ENCODE measurements at places on chromosomes 7 and 10.

- no peak for DNase-seq
Measured at GRCh38 chr10:91271886-91272285, 51.4 kb downstream of the PCGF5 start.

- no peak for DNase-seq
Measured at GRCh38 chr7:151490456-151491105, 29.1 kb downstream of the RHEB start.

DNA sequence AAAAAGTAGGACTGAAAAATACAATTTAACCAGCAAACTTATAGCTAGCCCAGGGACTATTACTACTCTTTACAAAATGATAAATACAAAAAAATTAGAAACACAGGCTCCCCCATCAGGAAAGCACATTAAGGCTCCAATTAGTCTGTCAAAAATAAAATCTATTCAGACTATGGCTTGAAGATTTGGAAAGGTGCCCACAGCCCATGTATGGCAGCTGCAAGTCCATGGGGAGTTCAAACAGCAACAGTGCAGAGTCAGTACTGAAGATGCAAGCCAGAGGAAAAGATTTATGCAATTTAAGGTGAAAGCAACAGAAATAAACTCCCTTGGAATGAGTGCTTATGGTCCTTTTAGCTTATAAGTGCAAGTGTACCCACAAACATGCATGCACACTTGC lies 29.7 kb downstream of the IMMP2L start:
- no peak for DNase-seq

DNA sequence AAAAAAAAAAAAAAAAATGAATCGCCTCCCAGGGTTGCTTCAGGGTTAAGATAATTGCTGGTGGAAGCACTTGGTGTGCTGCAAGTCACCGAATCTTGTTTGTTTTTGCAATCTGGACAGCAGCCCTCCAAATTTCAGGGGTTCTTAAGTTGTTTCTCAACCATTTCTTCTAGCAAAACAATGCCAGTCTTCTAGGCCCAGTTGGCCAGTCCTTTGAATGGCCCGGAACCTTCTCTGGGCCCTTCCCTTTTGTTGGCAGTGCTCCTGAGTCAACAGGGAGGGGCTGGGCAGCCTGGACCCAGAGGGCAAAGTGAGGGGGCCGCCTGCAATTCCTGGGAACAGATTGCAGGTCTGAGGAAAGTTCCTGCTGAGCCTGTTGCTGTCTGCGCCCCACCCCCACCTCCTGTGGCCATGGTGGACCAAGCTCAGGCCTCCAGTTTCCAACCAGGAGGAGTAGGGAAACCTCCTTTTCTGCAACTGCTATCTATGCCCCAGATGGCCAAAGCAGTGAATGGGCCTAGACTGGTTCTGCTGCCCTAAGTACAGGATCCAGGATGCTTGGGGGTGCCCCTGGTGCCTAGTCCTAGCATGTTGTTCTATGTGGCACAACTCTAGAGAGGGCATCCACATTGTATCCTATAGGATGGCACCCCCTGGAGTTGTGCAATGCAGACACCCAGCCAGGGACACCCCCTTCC lies 31.4 kb upstream of the PDCD4 start:
- peak; percentile 40 for DNase-seq

DNA sequence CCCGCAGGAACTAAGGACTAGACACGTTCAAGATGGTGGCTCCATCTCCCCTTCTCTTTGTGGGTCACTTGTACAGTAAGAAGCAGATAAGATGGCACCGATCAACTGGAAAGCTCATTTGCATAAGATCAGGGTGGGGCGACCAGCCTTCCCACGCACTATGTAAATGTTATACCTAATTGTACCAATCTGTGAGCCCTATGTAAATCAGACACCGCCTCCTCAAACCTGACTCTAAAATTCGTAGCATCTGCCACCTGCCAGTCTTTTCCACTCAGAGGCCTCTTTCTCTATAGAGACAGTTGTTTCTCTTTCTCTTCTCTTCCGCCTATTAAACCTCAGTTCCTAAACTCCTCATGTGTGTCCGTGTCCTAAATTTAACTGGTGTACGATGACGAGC lies 324.5 kb downstream of the PHF14 start:
- no peak for DNase-seq

DNA sequence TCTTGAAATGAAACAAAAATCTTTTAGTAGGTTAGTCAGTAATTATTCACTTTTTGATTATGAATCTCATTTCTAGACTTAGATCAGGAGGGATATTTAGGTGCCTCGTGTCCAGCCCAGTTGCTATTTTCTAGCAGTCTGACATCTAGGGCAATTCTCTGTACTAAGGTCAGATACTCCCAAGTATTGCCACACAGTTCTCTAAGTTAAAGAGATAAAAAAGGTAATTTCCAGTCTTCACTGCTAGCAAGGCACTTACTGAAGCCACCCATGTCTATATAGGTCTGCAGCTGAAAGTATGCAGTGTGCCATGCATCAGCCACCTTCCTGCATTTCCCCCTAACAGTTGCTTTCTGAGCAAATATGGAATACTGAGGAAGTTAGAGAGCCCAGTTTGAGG lies 83.4 kb downstream of the PON1 start:
- DNase-seq, result no peak

DNA sequence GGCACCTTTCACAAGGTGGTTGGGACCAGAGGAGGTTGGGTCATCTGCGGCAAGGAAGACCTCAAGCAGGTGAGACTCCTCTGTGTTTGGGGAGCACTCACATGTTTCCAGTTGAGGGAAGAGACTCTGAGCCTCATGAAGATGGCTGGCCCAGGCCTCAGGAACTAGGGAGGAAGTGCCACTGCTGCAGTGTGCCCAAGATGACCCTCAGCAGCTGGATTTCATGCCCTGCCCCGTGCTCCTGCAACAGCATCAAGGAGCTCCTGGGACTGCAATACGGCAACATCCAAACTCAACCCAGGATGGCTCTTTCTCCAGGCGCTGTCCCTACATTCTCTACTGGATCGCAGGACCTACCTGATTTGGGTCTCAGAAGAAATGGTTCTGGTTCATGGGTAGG lies 73.8 kb downstream of the GOLGA7B start:
- no peak for DNase-seq

GRCh38 chr7:111053035-111053434 lies 37.9 kb upstream of the LRRN3 start:
- no peak for DNase-seq

GRCh38 chr7:103888603-103889153 lies 100.8 kb downstream of the RELN start:
- DNase-seq, result no peak

- no peak for DNase-seq
Measured at GRCh38 chr7:129053938-129054437, 923 bp downstream of the TNPO3 start.

DNA sequence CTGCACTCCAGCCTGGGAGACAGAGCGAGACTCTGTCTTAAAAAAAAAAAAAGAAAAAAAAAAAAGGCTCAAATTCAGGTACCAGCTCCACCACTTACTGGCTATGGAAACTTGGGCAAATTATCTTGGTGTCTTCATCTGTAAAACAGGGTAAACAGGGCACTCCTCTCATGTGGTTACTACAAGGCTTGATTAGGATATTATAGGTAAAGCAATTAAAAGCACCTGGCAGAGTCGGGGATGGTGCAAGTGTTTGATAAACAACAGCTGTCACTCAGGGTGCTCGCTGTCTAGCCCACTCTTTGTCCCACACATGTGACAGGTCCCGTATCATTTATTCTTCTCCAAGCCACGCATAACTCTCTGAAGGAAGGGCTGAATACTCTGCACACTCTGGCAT lies 96.9 kb downstream of the SORBS1 start:
- no peak for DNase-seq

- DNase-seq, result no peak
Measured at GRCh38 chr10:93656155-93656554, 43.8 kb downstream of the PDE6C start.

GRCh38 chr7:118132764-118133163 lies 51.2 kb upstream of the LSM8 start:
- DNase-seq, result no peak

DNA sequence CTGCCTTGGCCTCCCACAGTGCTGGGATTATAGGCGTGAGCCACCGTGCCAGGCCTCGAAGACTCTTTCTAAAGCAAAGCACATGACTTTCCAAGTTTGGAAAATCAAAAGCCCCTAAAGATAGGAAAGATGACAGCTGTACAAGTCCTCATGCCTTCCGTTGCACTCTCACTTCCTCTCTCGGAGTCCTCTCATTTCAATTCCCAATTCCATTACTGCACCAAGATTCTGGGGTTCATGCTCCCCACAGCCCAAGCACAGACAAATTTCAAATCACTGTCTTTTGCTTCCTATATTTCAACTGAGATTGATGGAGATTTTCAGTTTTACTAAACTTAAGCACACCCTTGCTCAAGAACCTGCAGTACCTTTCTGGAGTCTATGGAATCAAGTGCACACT lies 10.9 kb upstream of the PLAU start:
- DNase-seq, result no peak

DNA sequence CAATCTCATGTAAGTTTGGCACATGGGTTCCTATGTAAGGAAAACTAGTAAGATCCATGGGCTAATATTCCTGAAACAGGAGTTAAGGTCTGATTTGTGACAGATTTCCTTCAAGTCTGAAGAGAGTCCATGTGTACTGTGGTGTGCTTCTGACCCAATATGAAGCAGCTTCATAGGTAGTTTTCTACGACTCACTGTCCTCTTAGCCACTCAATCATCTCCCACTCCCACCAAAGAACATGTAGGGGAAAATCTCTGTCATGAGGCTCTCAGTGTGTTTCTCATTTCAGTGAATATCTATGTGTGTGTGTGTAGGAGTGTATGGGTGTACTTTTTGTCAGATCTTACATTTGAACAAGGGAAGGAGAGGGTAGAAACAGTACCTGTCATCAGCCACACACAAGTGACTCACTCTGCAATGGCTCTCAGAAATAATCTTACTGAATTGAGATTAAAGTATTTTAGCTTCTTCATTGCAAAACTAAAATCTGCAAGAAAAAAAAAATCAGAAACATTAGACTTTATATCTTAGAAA lies 31.1 kb downstream of the RELN start:
- DNase-seq, result no peak

DNA sequence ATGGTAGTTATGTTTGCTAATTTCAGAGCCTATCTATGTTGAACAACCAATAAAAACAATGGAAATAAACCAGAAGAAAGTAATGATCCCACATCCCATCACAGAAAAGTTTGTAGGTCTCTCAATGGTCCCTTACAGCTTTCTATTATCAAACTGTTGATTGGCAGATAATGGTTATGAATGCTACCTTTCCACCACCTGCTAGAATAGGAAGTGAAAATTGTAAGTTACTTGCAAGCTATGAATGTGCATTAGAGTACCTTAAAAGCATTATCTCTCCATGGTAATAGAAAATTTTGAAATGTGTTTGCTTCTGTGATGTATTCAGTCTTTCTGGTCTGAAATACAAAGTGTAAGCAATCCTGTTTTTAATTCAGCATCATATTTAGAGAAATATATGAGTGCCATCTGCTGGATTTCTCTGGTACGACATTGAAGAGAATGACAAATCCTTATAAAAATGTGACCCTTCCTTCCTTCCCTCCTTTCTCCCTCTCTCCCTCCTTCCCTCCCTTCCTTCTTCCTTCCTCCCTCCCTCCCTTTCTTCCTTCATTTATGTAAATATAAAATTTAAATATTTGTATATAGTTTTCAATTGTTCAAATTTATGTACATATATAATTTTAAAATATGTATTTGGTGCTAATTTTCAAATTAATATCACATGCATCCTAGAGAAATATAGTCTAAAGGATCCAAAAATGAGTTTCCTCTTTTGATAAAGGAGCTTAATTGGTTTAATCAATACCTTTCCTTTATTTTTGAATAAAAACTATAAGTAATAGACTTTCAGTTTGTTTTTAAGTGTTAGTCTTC lies 41.4 kb upstream of the PNLIPRP3 start:
- DNase-seq, result no peak

DNA sequence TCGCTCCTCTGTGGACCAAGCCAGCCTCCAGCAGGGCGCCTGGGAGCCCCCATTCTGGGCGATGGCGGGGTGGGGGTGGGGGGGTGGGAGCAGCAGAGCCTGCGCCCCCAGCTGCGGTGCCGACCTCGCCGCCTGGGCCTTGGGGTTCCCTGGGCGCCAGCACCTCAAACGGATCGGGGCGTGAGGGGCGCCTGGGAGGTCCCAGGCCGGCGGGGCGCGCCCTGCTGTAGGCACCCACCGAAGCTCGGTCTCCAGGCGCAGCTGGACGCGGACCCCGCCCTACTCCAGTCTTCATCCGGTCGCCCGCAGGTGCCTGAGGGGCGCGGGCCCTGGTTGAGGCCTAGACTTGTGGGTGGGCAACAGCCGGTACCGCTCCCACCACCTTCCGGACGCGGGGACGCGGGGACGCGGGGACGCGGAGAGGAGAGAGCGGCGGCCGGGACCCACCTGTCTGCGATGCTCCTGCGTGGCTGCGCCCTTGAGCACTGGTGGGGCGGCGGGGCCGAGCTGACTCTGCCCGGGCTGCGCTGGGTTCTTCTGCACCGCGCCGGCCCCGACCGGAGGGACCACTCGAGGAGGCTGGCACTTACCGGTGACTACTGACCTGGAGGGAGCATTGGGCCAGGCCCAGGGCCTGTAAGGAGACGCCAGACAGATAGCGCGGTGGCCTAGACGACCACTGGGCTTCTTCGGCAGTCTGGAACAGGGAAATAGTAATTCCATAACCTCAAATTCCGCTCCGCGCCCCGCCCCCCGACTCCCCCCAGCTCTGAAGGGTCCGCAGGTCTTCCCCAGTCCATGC lies 5.5 kb upstream of the KCP start:
- peak; percentile 52 for DNase-seq

GRCh38 chr10:31947144-31947926 lies 18.7 kb upstream of the ARHGAP12 start:
- peak; percentile 71 for DNase-seq

DNA sequence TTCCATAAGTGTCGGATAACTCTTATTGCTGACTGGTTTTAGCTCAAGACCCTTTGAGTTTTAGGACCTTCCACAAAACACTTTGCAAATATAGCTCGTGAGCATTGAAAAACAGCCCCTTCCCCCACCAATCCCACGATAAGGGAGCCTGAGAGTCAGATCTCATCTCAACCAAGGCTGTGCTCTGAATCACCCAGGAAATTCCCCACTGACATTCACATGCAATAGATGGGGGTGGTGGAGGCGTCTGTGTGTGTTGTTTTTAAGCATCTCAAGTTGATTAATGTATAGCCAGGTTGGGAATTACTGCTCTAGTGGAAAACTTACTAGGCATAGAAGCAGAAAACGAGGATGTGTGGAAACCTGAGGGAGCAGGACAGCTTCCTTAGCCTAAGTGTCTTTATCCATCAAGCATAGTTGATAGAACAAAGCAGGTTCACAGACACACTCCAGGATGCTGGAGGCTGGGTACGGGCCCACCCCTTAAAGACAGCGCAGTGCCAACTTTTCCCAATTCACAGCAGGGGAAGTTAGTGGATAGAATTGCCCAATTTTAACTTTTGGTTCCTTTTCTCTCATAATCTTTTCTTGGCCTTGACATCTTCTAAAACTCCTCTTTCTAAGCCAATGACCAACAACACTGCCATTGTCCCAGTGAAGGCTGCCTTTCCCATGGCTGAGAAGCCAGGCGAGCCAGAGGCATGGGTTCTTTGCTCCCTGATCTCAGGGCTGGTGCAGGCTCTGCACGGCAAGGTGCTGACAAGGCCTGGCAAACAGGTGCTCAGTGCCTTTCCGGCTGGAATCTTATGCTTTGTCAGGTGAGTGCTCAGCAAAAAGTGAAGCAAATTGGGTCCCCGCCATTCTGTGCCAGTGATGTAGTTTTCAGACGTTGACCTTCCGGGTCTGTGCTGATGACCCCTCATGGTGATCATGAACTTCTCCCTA lies 98.5 kb upstream of the INSIG1 start:
- DNase-seq, result no peak

Data from sigmoid colon (tissue), 7 donors.